ENCODE measurements at places on chromosomes 16 and 17.

GRCh38 chr16:73365016-73365551, 317.2 kb upstream of the ZFHX3 start:
- H3K36me3 ChIP-seq = no peaks in the 10 kb centered on the region
- DNase-seq = no peak
- H3K4me3 ChIP-seq = no peak overlapping the region
- no peak overlapping the region for H3K27ac ChIP-seq
- no peaks in the 10 kb centered on the region for H3K4me1 ChIP-seq

GRCh38 chr16:11572301-11572995, 14.3 kb downstream of the LITAF start:
- H3K4me1 ChIP-seq = peaks cover 62% of the 10 kb centered on the region
- H3K4me3 ChIP-seq = peak overlapping the region; percentile 2
- H3K27ac ChIP-seq = peak overlapping the region; percentile 58
- peaks cover 34% of the 10 kb centered on the region for H3K36me3 ChIP-seq

DNA sequence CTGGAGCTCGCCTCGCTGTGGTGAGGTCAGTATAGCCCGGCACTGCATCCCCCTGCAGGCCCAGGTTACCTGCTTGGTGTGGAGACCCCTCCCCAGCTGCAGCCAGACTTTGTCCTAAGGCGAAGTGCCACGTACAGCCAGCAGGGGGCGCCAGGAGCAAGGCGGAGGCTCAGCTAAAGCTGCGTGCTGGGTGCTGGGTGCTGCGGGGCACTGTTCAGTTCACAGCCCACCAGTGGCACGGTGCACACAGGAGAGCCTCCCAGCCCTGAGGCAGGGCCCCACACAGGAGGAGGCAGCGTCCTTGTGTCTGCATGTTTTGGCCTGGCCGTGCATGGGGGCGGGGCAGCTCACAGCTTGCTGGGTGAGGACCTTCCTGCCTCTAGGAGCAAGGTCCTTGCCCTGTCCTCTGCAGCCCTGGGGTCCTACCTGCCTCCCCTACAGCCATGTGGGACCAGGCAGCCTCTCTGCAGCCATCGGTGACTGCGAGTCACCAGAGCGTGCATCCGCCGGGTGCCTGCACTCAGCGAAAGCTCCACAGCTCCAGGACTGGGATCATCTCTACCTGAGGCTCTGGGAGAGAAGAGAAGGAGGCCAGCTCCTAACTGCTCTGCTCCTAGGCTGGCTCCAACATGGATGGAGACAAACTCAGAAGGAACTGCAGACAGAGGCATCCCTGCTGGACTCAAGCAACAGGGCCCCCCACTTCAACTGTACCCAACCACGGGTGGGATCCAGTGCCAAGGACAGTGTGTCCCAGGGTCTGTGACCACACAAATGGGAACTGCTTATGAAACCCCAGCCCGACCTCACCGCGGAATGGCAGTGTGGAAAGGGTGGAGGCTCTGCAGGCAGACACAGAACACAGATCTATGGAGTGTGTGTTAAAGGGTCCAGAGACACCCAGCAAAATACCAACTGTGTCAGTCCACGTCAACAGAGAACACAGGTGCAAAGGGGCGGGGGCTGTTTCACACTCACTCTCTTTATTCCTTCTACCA, 19.0 kb downstream of the SLC7A5 start:
- H3K36me3 ChIP-seq = peaks cover 76% of the 10 kb centered on the region
- H3K27me3 ChIP-seq = no peaks in the 10 kb centered on the region
- peaks cover 31% of the 10 kb centered on the region for H3K4me1 ChIP-seq
- H3K4me3 ChIP-seq = no peak overlapping the region

GRCh38 chr16:76857402-76857801, 333.6 kb upstream of the MON1B start:
- no peaks in the 10 kb centered on the region for H3K27me3 ChIP-seq
- H3K27ac ChIP-seq = no peak overlapping the region
- H3K36me3 ChIP-seq = no peaks in the 10 kb centered on the region
- DNase-seq = no peak
- H3K4me3 ChIP-seq = no peak overlapping the region

DNA sequence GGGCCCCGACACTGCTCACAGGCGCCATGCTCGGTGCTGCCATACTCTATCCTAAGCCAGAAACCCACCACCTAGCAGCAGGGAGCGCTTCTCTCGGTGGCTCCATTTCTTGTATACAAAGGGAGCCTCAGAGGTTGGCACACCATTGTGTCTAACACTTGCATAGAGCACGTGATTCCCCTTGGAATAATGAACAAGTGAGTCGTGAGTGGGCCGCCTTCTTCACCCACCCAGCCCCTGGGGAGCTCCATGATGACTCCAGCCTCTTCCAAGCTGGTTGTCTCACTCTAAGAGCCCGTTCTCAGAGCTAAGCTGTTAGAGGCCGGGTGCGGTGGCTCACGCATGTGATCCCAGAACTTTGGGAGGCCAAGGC, 82.3 kb upstream of the ZNF469 start:
- no peaks in the 10 kb centered on the region for H3K36me3 ChIP-seq
- no peaks in the 10 kb centered on the region for H3K4me1 ChIP-seq
- no peak overlapping the region for H3K4me3 ChIP-seq

Measured in activated CD4-positive, alpha-beta T cell treated with anti-CD3 and anti-CD28 coated beads for 36 hours (primary cell).